ENCODE measurements at places on chromosomes 3 and 15. TPM values are rescaled to one million over a fixed set of nuclear protein-coding genes. Genes with fewer than 3 reads are reported as not detected.

CD276 gene
- total RNA-seq = 85.6 TPM

GOLGA8T gene
- not detected for total RNA-seq

GRCh38 chr3:49263159-49263889, 13.7 kb downstream of the C3orf62 start:
- no peaks in the 10 kb centered on the region for H3K27me3 ChIP-seq
- no peaks in the 10 kb centered on the region for H3K36me3 ChIP-seq
- no peak overlapping the region for H3K27ac ChIP-seq
- no peak overlapping the region for H3K4me3 ChIP-seq
- H3K4me1 ChIP-seq = no peaks in the 10 kb centered on the region

DNA sequence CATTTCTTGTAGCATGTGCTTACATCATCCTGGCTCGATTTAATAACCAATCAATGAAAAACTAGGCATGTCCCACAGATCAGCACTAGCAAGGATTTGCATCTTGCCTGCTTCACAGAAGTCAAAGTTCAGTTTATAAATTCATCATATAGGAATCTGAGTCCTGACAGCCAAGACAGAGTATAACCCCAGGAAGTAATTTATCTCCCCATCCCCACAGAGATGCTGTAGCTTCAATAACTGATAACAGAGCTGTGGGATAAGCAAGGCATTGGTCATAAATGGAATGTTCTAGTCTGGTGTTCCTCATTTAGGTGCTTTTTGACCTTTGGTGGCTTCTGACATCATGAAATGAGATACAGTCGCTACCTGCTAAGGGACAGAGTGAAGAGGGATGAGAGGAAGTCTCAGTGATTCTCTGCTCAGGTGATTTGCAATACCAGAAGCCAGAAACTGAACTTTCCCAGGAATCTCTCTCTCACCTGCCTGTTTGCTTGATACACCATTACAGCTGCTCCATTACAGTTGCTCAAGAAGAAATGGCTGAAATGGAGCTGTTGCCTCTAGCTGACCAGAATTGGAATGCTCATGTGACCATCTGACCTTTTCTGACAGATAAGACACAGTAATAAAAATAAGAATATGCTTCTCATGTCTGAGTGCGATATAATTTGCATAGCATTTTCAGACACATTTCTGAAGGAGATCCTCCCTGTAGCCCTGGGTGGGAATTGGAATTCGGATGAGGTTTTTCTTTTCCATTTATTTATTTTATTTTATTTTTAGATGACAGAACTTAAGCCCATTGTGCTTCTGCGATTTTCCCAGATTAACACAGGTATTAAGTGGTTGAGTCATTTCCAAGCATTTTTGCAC, 217.1 kb upstream of the KCNMB2 start:
- DNase-seq = no peak
- H3K4me3 ChIP-seq = no peak overlapping the region
- peaks cover 12% of the 10 kb centered on the region for H3K4me1 ChIP-seq
- H3K27me3 ChIP-seq = no peaks in the 10 kb centered on the region

GRCh38 chr3:185995352-185995751, 57.5 kb upstream of the TRA2B start:
- H3K36me3 ChIP-seq = no peaks in the 10 kb centered on the region
- no peak overlapping the region for H3K4me3 ChIP-seq
- no peak for DNase-seq
- no peaks in the 10 kb centered on the region for H3K4me1 ChIP-seq

GRCh38 chr15:90680371-90680935, 36.7 kb upstream of the BLM start:
- H3K36me3 ChIP-seq = no peaks in the 10 kb centered on the region
- H3K4me3 ChIP-seq = no peak overlapping the region
- H3K4me1 ChIP-seq = peaks cover 7% of the 10 kb centered on the region

GRCh38 chr3:117447419-117447818, 737.8 kb downstream of the TUSC7 start:
- H3K4me1 ChIP-seq = no peaks in the 10 kb centered on the region
- H3K27me3 ChIP-seq = no peaks in the 10 kb centered on the region
- H3K36me3 ChIP-seq = no peaks in the 10 kb centered on the region
- H3K4me3 ChIP-seq = no peak overlapping the region
- DNase-seq = no peak

ASB14 gene
- not detected for total RNA-seq

DNA sequence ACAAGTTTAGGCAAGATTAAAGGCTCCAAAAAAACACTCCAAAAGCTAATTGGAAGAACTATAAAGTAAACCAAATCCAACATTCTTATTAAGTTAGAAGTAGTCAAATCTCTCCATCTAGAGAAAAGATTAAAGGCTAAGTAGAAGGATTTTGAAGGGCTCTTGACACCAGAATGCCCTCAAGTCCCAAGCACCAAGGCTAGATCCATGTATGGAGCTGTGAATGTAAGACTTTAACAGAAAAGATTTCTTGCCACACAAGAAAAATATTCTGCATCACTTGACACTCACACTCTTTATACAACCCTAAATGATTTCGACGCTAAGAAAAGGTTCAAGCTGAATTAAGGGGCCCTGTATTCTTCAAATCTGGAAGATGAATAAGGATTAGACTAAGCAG, 345.2 kb downstream of the VGLL3 start:
- no peaks in the 10 kb centered on the region for H3K27me3 ChIP-seq
- H3K36me3 ChIP-seq = no peaks in the 10 kb centered on the region
- no peak overlapping the region for H3K4me3 ChIP-seq

GRCh38 chr15:58522391-58522790, 90.6 kb downstream of the LIPC start:
- no peak overlapping the region for H3K27ac ChIP-seq
- H3K4me1 ChIP-seq = peaks cover 27% of the 10 kb centered on the region
- H3K4me3 ChIP-seq = no peak overlapping the region
- DNase-seq = no peak
- no peaks in the 10 kb centered on the region for H3K36me3 ChIP-seq

CYP11A1 gene
- not detected for total RNA-seq

DNA sequence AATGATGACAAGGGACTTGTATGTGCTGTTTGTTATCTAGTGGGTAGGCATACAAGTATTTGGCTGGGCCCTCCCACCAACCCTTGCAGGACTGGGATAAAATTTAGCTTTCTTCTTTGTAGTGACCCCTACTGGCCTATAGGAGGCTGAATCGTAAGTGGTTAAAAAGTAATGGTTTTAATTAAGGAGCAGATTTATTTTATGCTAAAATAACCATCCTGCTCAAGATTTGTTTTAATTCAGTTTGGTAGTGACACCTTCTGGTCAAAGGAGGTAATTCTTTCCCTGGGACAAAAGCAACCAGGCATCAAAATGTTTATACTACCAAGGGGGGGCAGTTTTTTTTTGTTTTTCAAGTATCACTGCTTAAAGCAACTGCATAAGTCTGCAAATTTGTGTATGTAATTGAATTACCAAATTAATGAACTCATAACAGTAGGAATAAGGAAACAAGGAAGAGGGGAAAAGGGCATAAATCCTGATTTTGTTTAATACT, 70.7 kb downstream of the TOP2B start:
- H3K36me3 ChIP-seq = peaks cover 6% of the 10 kb centered on the region
- H3K4me1 ChIP-seq = peaks cover 6% of the 10 kb centered on the region
- no peak overlapping the region for H3K27ac ChIP-seq
- no peaks in the 10 kb centered on the region for H3K27me3 ChIP-seq
- DNase-seq = peak; percentile 90
- no peak overlapping the region for H3K4me3 ChIP-seq

TNFSF10 gene
- total RNA-seq = 18.5 TPM

DNA sequence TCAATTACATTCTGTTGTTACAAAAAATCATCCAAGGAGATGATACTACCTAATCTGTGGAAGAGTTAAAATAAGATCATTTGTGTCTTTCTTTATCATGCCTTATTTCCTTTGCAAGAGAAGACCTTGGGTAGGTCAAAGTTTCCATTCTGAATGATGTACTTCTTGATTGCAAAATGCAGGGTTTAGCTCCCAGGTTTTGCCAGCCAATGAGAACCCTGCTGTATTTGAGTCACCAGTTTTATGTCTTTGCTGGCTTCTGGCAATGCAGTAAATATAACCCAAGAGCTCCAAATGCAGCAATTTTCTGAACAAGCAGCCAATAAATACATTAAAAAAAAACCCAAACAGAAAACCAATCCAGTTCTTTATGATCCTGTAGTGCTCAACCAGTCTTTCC, 204.9 kb downstream of the CADPS start:
- peaks cover 2% of the 10 kb centered on the region for H3K27me3 ChIP-seq
- H3K4me3 ChIP-seq = no peak overlapping the region

DNA sequence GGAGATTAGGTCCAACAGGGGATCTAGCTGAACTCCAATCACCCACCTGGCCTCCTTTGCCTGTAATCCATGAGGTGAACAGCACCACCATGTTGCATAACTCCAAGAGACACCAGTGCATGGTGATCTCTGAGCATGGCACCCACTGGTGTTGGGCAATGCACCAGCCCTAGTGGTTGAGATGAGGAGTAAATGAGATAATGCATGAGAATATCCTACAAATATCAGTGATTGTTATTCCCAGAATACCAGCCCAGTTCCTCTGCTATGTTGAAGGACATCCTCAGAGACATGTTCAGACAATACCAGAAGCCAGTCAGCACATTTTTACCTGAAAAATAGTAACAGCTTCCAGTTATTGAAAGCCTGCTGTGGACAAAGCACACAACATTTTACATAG, 14.7 kb downstream of the GALNT15 start:
- peaks cover 2% of the 10 kb centered on the region for H3K27me3 ChIP-seq
- no peaks in the 10 kb centered on the region for H3K4me1 ChIP-seq
- no peak overlapping the region for H3K27ac ChIP-seq
- H3K4me3 ChIP-seq = no peak overlapping the region
- no peaks in the 10 kb centered on the region for H3K36me3 ChIP-seq

- peaks cover 10% of the 10 kb centered on the region for H3K4me1 ChIP-seq
- H3K36me3 ChIP-seq = no peaks in the 10 kb centered on the region
- no peak overlapping the region for H3K27ac ChIP-seq
- H3K4me3 ChIP-seq = no peak overlapping the region
Measured at GRCh38 chr3:126936853-126937425, 46.0 kb upstream of the PLXNA1 start.

CHRNA3 gene
- not detected for total RNA-seq

C3orf22 gene
- not detected for total RNA-seq

GRCh38 chr15:78155355-78155939, 6.3 kb downstream of the IDH3A start:
- no peaks in the 10 kb centered on the region for H3K27me3 ChIP-seq
- H3K4me1 ChIP-seq = peaks cover under 1% of the 10 kb centered on the region
- no peak for DNase-seq
- no peak overlapping the region for H3K27ac ChIP-seq
- H3K4me3 ChIP-seq = no peak overlapping the region

DNA sequence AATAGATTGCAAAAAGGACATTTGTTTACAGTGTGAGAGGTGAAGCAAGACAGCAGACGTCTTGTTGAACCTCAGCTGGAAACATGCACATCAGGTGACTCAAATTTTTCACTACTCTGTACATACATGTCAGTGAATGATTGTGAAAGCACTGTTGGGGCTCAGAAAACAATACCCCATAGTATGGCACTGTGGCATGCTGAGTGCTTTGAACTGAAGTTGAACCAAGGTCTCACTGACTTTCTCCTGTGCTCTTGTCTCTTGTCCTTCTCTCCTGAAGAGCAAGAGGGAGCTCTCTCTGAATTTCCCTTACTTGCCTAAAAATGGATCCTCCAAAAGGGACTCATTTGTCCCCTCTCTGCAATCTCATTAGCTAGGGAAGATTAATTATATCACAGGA, 24.5 kb upstream of the NEDD4 start:
- peaks cover 7% of the 10 kb centered on the region for H3K27me3 ChIP-seq
- no peaks in the 10 kb centered on the region for H3K4me1 ChIP-seq
- no peak for DNase-seq
- no peak overlapping the region for H3K4me3 ChIP-seq

CPA3 gene
- 1.7 TPM for total RNA-seq

GRCh38 chr3:73602170-73602569, 22.6 kb downstream of the PDZRN3 start:
- no peaks in the 10 kb centered on the region for H3K4me1 ChIP-seq
- no peak overlapping the region for H3K4me3 ChIP-seq
- H3K27me3 ChIP-seq = no peaks in the 10 kb centered on the region
- no peak overlapping the region for H3K27ac ChIP-seq

SLC6A11 gene
- total RNA-seq = not detected

DNA sequence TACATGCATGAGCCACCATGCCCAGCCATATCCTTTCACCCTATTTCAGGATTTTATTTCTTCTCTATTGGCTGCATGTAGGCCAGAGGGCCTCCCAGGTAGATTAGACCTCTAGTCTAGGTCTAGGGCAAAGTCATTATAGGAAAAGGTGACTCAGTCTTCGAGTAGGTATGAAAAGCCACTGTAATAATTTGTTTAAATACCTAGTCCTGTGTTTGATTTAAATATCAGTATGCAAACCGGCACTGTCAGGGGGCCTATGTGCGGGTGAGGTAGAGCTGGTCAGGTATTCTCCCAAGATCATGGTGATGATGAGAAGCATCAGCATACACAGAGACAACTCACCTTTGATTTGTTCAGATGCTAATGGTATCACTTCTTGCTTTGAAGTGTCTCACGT, 101.4 kb upstream of the UMPS start:
- H3K27me3 ChIP-seq = no peaks in the 10 kb centered on the region
- H3K36me3 ChIP-seq = no peaks in the 10 kb centered on the region
- DNase-seq = no peak
- no peak overlapping the region for H3K27ac ChIP-seq
- H3K4me1 ChIP-seq = no peaks in the 10 kb centered on the region
- no peak overlapping the region for H3K4me3 ChIP-seq

ZNF860 gene
- 0.73 TPM for total RNA-seq

GRCh38 chr15:29131840-29132420, 137.7 kb downstream of the NSMCE3 start:
- H3K4me3 ChIP-seq = no peak overlapping the region
- peaks cover 6% of the 10 kb centered on the region for H3K4me1 ChIP-seq
- H3K36me3 ChIP-seq = no peaks in the 10 kb centered on the region
- no peak overlapping the region for H3K27ac ChIP-seq
- no peak for DNase-seq

GRCh38 chr3:135897715-135898114, 67.8 kb upstream of the PPP2R3A start:
- no peak for DNase-seq
- no peaks in the 10 kb centered on the region for H3K4me1 ChIP-seq
- no peak overlapping the region for H3K4me3 ChIP-seq
- H3K27me3 ChIP-seq = no peaks in the 10 kb centered on the region
- no peak overlapping the region for H3K27ac ChIP-seq
- no peaks in the 10 kb centered on the region for H3K36me3 ChIP-seq

PRTG gene
- 12.4 TPM for total RNA-seq

DNA sequence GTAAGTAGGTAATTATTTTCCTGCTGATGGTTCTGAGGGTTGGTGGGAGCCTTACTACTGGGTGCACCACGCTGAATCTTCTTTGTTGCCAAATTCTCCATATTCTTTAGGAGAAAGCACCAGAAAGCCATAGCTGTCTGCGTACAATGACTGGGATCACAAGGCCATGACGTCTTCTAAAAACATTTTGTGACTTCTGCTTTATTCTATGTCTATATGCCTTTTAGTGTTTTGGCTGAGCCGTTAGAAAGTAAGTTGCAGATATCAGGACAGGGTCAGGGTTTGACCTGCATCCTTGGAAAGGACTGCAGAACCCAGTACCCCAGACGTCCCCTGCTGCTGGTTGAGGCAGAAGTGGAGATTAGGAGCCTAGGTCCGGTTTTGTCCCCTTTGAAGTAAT, 95.6 kb downstream of the DNASE1L3 start:
- no peak overlapping the region for H3K4me3 ChIP-seq
- peaks cover 61% of the 10 kb centered on the region for H3K4me1 ChIP-seq
- H3K27me3 ChIP-seq = no peaks in the 10 kb centered on the region
- H3K36me3 ChIP-seq = peaks cover 43% of the 10 kb centered on the region
- peak overlapping the region; percentile 20 for H3K27ac ChIP-seq
